Stimulated activated CD4-positive, alpha-beta T cell treated with anti-CD3 and anti-CD28 coated beads, Interleukin-4, amount 100 ng/mL, for 24 hours (primary cell): ENCODE measurements at places on chromosomes 13 and 19.

DNA sequence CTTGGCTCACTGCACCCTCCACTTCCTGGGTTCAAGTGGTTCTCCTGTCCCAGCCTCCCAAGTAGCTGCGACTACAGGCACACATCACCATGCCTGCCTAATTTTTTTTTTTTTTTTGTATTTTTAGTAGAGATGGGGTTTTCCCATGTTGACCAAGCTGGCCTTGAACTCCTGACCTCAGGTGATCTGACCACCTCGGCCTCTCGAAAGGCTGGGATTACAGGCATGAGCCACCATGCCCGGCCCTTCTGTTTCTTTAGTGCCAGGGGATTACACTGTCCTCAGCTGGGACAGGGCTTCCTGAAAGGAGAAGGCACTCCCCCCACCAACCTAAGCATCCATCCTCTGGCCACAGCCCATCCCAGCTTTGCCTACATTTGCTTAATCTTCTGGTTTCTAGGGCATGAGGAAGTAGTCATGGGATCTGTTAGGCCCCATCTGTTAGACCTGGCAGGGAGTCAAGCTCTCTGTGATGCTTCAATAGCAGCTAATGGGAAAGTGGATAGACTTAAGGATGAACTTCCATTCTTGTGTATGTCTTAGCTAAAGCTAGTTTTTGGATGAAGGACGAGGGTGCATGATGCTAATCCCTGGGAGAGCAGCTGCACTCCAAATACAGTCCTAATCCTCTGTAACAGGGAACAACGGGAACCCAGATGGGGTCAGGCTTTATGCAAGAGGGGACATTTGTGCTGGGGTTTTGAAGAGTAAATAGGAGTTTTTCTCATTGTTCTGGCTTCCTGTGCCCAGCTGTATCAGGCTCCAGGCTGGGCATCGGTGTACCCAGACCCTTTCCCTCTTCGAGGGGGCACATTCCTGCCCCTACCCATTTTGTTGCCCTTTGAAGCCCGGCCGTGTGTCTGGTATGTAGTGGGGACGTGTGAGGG, 2.6 kb downstream of the VAV1 start:
- DNase-seq: no peak

DNA sequence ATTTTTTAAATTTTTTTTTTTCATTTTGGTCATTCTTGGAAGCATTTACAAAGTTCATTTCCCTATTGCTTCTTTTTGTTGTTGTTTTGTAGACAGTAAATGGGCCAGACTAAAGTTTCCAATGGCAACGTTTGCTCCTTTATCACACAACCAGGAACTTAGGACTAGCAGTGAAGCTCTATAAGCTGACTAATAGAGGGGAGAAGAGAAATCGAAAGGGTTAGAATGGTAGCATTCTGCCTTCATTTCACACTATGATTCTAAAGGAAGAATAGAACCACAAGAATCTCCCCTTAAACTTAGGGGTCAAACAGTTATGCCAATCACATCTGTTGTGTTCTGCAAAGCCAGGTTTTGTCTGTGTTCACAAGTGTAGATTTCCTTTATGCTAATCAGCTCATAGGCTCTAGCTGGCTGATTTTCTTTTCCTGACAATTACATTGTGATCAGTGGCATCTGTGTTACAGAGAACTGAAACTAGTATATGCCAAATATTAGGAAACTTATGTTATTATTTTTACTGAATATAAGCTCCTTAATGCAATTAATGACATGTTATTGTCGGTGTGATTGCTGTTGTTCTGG, 467.3 kb downstream of the DACH1 start:
- no peak for DNase-seq

GRCh38 chr13:105787632-105788031, 747.8 kb downstream of the EFNB2 start:
- no peak for DNase-seq

DNA sequence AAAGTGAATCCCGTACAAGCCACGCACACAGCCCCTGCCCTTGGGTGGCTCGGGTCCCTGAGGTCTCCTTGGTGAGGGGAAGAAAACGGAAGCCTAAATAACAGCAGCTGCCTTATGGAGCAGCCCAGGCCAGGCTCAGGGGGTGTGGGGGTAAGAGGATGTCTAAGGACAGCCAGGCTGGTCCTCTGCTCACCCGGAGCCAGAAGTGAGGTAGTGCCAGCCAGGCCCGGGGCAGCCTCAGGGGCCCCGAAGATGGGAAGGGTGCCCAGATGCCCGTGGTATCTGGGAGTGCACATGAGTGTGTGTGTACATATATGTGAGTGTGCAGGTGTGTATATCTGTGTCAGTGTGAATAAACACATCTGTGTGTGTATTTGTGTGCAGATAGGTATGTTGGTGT, 38.4 kb upstream of the PEPD start:
- DNase-seq: no peak

- DNase-seq: no peak
These were observed 60.1 kb upstream of the F7 start for GRCh38 chr13:113045251-113046127.
